ENCODE measurements at places on chromosomes 7 and 10. TPM values are rescaled to one million over a fixed set of nuclear protein-coding genes. Genes with fewer than 3 reads are reported as not detected.

CC2D2B gene
- 14.4 TPM for total RNA-seq

TRIM50 gene
- total RNA-seq = 0.48 TPM

SPACDR gene
- not detected for total RNA-seq

DEPP1 gene
- 11.6 TPM for total RNA-seq

UFSP1 gene
- 3.1 TPM for total RNA-seq

SMO gene
- total RNA-seq = 21.9 TPM

CCDC146 gene
- total RNA-seq = 16.6 TPM

LLCFC1 gene
- total RNA-seq = not detected

ARMC3 gene
- 2.2 TPM for total RNA-seq

DNA sequence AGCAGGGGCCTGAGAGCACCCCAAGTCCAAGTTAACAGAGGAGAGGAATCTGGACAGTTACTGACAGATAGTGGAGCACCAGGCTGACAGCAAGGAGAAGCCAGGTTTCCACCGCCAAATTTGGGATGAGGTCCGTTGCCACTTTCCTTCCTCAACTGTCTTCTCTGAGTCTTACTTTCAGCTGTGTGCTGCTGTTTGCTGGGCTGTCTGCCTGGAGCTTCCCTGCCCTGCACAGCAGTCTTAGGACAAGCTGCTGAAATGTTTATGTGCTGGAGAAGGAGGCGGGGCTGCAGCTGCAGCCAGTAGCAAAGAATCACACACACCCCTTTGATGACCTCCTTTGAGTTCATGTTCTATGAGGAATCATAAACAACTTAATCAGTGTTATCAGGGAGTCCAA, 17.4 kb upstream of the CYP3A7 start:
- peak; percentile 17 for DNase-seq

GRCh38 chr7:142856565-142857245, 1.8 kb downstream of the EPHB6 start:
- DNase-seq = no peak

GRCh38 chr10:11157292-11158076, 139.8 kb downstream of the CELF2 start:
- DNase-seq = peak; percentile 41

GRCh38 chr10:32393911-32394310, 47.0 kb upstream of the EPC1 start:
- DNase-seq = no peak

DNA sequence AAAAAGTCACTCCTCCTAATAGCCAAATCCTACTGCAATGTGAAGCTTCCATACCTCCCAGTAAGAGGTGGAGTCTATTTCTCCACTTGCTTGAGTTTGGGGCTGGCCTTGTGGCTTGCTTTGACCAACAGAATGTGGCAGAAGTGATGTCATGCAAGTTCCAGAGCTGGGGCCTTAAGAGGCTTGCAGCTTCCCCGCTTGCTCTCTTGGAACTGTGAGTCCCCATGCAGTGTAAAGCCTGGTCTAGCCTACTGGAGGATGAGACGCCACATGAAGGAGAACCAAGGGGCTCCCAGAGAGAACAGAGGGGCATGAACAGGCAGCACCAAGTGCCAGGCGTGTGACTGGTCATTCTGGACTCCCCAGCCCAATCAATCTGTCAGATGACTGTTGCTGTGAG, 58.6 kb upstream of the OPALIN start:
- no peak for DNase-seq

- DNase-seq = no peak
Measured at GRCh38 chr7:2862831-2863361, 18.8 kb upstream of the GNA12 start.

GRCh38 chr10:42367532-42368230, 270.7 kb downstream of the ZNF33B start:
- DNase-seq = peak; percentile 97

DNA sequence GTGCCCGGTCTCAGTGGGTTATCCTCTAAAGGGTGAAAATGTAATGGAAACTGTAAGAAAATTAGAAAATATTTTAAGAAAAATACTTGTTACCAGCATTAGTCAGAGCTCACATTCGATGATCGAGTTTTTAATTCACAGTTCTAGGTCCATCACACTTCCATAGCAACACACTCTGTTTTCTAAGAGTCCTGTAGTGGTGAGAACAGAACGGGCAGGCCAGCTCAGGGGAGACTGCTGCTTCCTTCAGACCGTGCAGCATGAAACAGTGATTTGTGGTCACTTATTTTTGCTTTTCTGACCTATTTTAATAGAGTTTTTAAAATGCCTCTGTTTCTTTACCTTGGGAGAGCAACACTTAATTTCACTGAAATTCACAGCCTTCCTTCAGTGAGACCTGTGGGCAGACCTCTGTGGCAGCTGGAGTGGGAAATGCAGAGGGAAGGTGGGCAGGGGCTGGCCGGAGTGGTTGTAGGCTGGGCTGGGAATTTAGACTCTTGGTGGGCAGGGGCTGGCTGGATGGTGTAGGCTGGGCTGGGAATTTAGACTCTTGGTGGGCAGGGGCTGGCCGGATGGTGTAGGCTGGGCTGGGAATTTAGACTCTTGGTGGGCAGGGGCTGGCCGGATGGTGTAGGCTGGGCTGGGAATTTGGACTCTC, 1.5 kb downstream of the SUN1 start:
- no peak for DNase-seq

DNA sequence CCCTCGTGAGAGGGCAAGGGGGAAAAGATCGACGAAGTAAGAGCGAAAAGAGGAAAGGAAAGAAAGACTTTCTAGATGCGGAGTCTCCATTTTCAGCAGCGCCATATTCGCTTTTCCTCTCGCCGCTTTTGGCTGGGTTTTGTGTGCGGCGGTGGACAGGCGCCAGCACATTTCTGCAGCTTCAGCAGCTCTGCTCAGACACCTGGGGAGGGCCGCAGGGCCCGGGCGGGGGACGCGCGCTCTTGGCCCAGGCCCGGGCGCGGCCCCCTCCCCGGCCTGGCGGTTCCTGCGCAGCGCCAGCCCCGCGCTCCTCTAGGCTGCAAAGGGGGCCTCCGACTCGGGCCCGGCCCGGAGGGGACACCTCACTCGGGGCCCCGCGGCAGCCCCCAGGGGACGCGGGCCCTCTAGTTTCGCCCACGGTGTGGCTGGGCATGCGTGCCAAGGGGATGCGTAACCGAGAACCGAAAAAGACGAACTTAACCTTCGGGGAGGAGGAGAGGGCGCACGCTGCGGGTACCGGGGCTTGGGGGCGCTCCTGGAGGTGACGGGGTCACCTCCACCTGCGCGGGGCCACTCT, 34.5 kb upstream of the EBLN1 start:
- DNase-seq = no peak

- DNase-seq = no peak
Measured at GRCh38 chr7:123608991-123609882, 7.6 kb downstream of the ASB15 start.

DNA sequence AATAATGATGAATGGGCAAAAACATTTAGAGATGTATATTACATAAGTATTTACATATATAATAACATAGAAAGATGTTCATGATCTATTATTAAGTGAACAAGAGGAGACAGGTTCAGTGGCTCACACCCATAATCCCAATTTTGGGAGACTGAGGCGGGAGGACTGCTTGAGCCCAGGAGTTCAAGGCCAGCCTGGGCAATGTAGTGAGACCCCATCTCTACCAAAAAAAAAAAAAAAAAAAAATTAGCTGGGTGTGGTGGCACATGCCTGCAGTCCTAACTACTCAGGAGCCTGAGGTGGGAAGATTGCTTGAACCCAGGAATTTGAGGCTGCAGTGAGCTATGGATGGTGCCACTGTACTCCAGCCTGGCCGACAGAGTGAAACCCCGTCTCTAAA, 12.4 kb downstream of the ARL3 start:
- no peak for DNase-seq

- DNase-seq = no peak
Measured at GRCh38 chr10:130921461-130921860, 390.1 kb downstream of the TCERG1L start.

- DNase-seq = peak; percentile 3
Measured at GRCh38 chr7:14836006-14836405, 66.5 kb downstream of the DGKB start.

- peak; percentile 68 for DNase-seq
Measured at GRCh38 chr10:35493196-35494118, 111.7 kb upstream of the GJD4 start.

DNA sequence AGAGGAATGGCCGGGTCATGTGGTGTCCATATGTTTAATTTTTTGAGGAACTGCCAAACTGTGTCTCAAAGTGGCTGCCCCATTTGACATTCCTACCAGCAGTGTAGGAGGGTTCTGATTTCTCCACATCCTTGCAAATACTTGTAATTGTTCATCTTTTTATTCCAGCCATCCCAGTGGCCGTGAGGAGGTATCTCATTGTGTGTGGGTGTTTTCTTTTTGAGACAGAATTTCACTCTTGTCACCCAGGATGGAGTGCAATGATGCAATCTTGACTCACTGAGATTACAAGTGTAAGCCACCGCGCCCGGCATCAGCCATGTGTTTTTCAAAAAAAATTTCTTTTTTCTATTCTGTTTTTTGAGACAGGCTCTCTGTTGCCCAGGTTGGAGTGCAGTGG, 38.7 kb upstream of the DLG5 start:
- no peak for DNase-seq

DNA sequence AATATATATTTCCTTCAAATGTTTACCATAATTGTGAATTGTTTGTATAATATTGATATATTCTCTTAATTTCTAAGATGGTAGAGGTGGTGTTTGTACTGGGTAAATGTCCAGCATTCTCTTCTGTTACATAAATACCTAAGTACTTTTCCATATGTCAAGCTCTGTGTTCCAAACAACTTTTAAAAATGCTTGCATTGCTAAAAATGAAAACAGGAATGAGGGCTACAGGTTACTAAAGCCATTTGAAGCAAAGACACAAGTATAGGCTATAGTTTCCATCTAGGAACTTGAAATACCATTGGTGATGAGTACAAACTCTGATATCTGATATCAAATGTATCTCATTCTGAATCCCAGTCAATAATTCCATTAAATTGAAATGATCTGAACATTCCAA, 233.6 kb upstream of the SORCS1 start:
- no peak for DNase-seq

- DNase-seq = peak; percentile 99
Measured at GRCh38 chr7:23474094-23474828, 4.0 kb upstream of the IGF2BP3 start.

GRCh38 chr7:120731271-120731670, 126.7 kb downstream of the TSPAN12 start:
- DNase-seq = no peak

GRCh38 chr7:19202599-19202998, 57.4 kb upstream of the FERD3L start:
- DNase-seq = no peak

DNA sequence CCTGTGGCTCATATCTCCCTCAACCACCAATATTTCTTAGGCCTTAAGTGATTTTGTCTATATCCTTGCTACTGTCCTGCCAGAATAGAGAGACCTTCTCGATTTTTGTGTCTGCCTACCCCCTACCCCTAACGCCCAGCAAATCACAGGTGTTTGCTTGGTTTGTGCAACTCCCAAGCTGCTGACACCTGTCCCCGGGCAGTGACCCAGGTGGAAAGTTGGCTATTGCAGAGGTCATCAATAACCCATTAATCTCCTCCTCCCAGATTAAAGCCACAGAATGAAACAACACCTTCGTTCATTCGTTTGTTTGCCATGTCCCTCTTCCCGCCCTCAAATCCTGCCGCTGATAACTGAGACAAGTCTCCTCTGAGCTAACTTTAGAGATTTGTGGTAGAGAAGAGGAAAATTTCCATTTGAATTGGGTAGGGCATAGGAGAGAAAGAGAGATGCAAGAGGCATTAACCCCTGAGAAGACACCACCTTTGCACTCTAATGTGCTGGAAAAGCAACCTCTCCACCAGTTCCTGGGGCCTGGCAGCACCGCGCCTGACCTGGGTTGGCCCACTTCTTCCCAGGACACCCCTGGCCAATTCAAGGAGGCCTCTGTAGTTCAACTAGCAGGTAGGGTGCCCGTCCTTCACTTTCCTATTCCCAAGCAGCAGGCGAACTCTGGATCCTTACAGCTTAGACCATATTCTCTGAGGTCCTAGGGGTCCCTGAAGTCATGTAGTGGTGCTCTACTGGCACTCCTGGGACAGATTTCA, 3.0 kb downstream of the NEUROG3 start:
- DNase-seq = no peak

DNA sequence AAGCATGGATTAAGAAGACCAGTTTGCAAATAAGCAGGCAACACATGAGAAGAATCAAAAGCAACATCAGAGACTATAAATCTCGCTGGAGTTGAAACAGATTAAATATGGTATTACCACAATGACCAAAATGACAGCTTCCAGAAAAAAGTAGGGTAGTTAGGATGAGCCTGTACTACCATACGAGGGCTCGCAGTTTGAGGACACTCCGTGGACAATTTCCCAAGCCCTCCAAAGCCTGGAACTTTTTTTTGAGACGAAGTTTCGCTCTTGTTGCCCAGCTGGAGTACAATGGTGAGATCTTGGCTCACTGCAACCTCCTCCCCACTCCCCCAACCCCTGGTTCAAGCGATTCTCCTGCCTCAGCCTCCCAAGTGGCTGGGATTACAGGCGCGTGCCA, 1.0 kb downstream of the LRRC17 start:
- DNase-seq = no peak

DNA sequence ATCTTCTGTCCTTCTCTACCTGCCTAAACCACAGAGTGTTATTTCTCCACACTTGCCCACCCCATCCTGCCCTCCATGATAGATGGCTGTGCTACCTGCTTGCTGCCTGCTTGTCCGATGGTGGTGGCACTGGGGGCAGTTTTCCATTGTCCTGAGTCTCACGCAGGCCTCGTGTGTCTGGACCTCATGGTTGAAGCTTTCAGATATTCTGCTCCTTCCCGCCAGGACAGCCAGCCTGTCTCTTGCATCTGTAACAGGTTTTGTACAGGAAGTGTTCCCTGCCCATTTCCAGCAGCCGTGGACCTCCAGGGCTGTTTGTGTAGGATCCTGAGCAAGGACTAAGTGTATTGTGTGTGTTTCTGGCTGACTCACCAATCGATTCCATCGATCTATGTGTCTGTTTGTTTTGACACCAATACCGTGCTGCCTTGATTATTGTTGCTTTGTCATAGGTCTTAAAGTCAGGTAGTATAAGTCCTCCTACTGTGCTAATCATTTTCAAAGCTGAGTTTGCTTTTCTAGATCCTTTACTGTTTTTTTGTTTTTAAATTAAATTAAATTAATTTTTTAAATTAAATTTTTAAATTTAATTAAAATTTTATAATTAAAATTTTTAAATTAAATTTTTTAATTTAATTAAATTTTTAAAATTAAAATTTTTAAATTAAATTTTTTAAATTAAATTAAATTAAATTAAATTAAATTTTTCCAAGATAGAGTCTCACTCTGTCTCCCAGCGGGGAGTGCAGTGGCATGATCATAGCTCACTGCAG, 8.5 kb downstream of the IL15RA start:
- no peak for DNase-seq

- DNase-seq = no peak
Measured at GRCh38 chr7:12987238-12987637, 299.8 kb downstream of the ARL4A start.

GRCh38 chr10:28327491-28327880, 24.6 kb upstream of the MPP7 start:
- DNase-seq = no peak

- no peak for DNase-seq
Measured at GRCh38 chr7:148987751-148988512, 40.4 kb downstream of the PDIA4 start.

- no peak for DNase-seq
Measured at GRCh38 chr10:48477141-48477540, 127.7 kb downstream of the ARHGAP22 start.

- no peak for DNase-seq
Measured at GRCh38 chr7:149689291-149689721, 84.1 kb downstream of the ZNF467 start.

GRCh38 chr7:18201350-18201749, 173.7 kb upstream of the PRPS1L1 start:
- DNase-seq = no peak

- peak; percentile 90 for DNase-seq
Measured at GRCh38 chr7:116525913-116526861, 1.4 kb downstream of the CAV1 start.
